ENCODE measurements at places on chromosomes 6 and 20.

GRCh38 chr20:44357555-44358125 is 2.1 kb downstream of the HNF4A start:
- DNase-seq: no peak

GRCh38 chr6:106398621-106399020 is 38.1 kb downstream of the CRYBG1 start:
- DNase-seq: no peak

DNA sequence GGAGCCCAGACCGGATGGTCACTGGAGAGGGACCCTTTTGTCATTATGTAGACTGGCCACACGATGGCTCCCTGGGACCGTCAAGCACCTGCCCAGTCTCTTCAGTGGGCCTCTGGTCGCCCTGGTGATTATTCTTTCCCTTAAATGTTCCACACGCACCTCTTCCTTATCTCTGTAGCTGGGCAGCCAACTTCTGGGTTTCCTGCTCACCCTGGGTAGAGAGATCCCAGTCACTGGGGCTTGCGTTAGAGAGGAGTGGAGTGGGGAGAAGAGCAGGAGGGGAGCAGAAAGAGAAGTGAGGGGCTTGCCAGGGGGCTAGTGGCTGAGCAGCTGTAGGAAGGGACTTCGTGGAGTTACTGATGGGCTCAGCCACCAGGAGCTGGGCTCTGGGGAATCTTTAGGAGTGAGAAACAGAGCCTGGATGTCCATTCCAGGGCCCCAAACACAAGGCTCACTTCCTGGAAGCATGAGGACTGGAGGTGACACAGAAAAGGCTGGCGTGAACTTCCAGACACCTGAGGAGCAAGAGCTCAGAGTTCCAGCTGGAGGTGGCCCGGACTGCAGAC is 150.1 kb downstream of the DHX35 start:
- no peak for DNase-seq

- DNase-seq: no peak
Observed at GRCh38 chr6:50602292-50602691, 111.0 kb upstream of the TFAP2D start.

DNA sequence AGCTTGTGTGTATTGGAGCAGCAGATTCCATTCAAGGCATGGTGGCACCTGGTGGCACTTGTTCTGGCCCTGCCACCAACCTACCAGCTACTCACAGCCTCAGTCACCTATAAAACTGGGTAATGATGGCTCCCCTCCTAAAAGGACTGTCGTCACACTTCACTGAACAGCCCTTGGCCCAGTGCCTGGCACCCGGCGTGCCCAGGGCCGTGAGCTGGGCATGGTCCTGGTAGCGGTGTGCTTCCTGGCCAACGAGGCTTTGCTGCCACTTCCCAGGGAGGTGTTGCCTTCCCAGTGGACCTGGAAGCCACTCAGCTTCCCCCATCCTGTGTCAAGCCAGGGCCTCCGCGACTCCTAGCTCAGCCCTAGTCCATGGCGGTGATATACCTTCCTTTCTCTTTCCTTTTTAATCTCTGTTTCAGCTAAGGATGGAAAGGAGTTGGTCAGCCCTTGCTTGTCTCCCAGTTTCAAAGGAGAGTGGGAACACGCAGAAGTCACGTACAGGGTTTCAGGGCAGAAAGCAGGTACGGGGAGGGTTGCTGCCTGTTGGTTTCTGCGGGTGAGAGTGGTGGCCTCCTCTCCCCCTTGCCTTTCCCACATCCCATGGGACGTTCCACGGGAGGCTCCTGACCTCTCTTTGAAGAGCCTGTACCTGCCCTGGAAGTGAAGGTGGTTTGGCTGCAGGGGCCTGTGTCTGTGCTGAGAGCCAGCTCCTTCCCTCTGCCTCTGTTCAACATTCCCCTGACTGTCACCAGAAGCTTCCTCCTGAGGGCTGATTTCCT is 25.5 kb downstream of the ENTPD6 start:
- no peak for DNase-seq

DNA sequence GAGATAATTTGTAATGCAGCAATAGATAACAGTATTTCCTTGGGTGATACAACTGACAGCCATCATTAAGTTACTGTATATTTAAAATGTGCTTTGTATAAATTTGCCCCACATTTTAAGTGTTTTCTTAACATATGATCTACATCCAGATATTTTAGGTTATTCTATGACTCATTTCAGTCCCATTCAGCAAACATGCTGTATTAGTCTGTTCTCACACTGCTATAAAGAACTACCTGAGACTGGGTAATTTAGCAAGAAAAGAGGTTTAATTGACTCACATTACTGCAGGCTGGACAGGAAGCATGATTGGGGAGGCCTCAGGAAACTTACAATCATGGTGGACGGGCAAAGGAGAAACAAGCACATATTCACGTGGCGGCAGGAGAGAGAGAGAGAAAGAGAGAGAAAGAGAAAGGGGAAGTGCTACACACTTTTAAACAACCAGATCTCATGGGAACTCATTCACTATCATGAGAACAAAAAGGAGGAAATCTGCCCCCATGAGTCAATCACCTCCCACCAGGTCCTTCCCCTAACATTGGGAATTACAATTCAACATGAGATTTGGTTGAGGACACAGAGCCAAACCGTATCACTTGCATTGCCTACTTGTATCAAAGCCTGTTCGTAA is 9.6 kb upstream of the CHD6 start:
- DNase-seq: no peak

- DNase-seq: no peak
Observed at GRCh38 chr20:58267389-58268215, 39.1 kb upstream of the ANKRD60 start.

DNA sequence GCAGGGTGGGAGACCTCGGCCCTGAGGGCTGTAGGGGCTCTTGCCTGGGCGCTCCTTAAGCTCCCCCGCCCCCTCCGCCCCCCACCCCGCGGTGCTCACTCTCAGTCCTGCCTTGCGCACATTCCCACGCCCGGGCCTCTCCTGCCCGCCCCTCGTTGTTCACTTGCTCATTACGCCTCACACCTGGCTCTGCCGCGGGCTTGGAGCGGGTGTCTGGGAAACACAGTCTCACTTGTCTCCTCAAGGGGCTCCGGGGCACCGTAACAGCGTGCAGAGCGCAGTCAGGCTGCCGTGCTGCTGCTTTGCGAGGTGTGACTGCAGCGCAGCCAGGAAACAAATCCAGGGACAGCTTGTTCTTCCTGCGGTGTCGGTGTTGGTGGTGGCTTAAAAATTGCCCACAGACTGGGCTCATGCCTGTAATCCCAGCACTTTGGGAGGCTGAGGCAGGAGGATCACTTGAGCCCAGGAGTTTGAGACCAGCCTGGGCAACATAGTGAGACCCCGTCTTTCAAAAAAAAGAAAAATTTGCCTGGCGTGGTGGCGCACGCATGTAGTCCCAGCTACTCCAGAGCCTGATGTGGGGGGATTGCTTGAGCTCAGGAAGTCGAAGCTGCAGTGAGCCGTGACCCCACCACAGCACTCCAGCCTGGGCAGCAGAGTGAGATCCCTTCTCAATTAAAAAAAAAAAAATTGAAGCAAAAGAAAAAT is 4.6 kb downstream of the NPBWR2 start:
- DNase-seq: no peak

DNA sequence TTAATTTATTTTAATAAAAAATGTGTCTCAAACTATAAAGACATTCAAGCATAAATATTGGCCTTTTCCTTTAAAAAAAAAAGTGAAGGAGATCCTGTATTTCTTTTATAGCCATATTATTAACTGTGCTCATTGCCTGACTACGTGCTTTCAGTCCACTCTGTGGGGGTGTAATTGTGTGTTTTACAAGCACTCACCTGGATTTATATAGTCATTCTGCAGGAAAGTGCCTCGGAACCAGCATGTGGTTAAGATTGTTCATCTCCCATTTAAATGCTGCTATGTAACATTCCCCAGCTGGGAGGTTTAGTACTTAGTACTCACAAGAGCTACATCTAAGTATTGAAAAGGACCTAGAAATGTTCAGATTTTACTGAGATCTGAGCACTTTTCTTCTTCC is 47.9 kb upstream of the SLC22A16 start:
- DNase-seq: no peak

DNA sequence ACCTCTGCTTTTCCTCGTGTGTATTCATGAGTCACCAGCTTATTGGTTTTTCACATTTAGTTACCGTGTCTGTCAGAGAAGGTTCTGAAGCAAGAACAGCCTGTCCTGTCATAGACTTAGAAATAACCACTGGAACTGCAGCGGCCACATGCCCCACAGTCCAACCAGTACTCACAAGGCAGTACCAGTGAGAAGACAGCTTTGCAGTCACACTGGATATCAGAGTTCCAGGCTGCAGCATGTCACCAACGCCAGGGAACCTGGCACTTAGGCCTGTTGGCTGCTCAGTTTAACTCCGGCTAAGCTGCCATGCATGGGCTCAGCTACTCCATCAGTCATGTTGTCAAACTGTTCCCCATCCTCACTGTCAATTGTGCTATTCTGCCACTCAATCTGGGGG is 40.1 kb downstream of the ADNP start:
- no peak for DNase-seq

DNA sequence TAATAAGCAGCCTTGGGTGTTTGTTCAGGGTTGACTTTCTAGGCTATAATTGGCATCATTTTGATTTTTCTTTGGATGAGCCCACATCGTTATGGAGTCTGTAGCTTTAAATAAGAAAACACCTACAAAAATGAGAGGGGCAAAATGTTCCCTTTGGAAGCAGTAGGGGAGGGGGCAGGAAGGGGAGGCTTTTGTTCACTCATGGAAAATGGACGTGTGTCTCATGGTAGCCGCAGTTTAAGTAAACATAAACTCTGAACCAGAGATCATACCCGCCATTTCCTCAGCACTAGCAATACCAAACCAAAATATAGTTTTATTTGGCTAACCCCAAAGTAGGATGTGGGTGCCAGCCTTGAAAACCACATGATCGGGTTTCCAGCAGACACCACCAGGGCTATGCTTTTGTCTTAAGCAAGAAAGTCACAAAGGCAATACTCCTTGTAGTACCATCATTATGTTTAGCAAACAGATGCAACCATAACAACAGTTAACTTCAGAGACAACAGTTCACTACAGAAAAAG is 572.5 kb upstream of the JAG1 start:
- no peak for DNase-seq

- no peak for DNase-seq
Observed at GRCh38 chr20:61041481-61041880, 210.6 kb upstream of the CDH4 start.

- no peak for DNase-seq
Observed at GRCh38 chr6:43913375-43914271, 143.6 kb downstream of the VEGFA start.

- no peak for DNase-seq
Observed at GRCh38 chr6:127939442-127940066, 38.7 kb upstream of the THEMIS start.

GRCh38 chr6:75499640-75500039 is 6.0 kb upstream of the FILIP1 start:
- DNase-seq: no peak

DNA sequence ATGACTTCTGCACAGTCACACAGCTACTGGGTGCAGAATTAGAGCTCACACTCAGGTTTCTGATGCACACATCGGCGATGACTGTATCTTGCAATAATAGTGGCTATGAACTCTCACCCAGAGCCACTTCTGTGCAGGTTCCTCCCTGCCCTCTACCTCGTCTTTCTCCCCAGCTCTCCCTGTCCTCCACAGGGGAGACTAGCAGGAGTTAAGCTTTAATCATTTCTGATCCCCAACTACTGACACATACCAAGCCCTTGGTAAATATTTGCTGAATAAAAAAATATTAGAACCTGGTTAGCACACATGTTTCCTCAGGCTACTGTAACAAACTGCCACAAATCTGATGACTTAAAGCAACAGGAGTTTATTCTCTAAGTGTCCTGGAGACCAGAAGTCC is 222.7 kb upstream of the FOXA2 start:
- DNase-seq: no peak

GRCh38 chr20:39259808-39260207 is 297.7 kb downstream of the DHX35 start:
- DNase-seq: no peak

DNA sequence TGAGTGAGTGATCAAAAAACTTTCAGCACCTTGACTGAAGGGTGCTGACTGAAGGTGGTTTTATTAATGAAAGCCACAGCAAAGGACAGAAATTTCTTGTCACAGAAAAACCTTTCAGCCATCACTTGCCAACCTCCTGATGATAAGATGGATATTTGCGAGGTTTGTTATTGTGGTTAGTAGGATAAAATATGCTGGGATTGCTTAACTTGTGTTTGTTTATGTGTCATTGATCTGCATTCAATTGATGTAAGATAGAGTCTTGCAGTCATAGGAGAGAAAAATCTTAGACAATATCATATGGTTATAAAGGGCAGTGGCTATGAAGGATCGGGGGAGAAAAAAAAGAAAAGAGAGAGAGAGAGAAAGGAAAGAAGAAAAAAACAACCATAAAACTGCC is 1.2 kb downstream of the TSBP1 start:
- DNase-seq: no peak

DNA sequence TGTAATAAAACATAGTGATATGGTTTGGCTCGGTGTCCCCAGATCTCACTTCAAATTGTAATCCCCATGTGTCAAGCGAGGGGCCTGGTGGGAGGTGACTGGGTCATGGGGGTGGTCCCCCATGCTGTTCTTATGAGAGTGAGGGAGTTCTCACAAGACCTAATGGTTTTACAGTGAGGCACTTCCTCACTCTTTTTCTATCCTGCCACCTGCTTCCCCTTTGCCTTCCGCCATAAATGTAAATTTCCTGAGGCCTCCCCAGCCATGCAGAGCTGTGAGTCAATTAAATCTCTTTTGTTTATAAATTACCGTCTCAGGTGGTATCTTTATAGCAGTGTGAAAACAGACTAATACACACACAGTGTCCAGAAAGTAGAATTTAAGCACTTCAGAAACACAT is 78.5 kb downstream of the REPS1 start:
- no peak for DNase-seq

- peak; percentile 55 for DNase-seq
Observed at GRCh38 chr20:63553933-63554290, at the start of gene FNDC11. Gene FNDC11, plus strand, starts transcription at chr20:63554159. Its CDS starts 1,505 bp downstream, at chr20:63555664.

- no peak for DNase-seq
Observed at GRCh38 chr20:37911838-37912281, 8.9 kb downstream of the VSTM2L start.

GRCh38 chr20:44759595-44759994 is 13.9 kb downstream of the KCNK15 start:
- DNase-seq: no peak
